B cell (primary cell): ENCODE measurements at places on chromosomes 2 and 18. TPM values are rescaled to one million over a fixed set of nuclear protein-coding genes. Genes with fewer than 3 reads are reported as not detected.

Gene SERPINB12
- polyA plus RNA-seq: not detected in 2 replicates

Gene ACMSD
- polyA plus RNA-seq: not detected in 2 replicates

Gene DAW1
- not detected in 2 replicates for polyA plus RNA-seq

GRCh38 chr2:70797506-70797905, 7.1 kb upstream of the FIGLA start:
- no peak for DNase-seq

- DNase-seq: no peak
Measured at GRCh38 chr2:1081451-1082225, 131.0 kb downstream of the SNTG2 start.

DNA sequence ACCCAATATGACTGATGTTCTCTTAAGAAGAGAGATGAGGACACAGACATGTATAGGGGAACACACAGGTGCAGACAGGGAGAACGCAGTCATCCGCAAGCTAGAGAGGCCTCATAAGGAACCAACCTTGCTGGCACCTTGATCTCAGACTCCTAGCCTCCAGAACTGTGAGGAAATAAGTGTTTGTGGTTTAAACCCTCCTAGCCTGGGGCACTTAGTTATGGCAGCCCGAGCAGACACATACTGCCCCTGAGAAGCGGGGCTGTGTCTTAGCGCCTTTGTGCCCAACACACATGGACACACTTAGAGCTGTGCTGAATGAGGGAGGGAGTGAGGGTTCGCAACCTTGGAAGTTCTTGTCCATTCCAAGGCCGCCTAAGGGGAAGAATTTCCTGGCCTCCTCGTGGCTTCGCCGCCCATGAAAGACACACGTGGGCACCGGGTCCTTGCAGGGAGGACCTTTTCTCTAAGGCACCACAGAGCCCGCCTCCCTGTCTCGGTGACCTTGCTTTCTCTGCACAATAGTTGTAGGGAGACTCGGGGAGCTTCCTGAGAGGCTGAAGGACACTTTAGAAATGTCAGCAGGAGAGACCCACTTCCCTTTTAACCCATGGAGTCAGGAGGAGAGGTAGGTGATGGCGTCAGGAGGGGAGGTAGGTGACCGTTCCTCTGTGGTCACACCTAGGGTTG, 224.5 kb upstream of the HDAC4 start:
- no peak for DNase-seq

- DNase-seq: no peak
Measured at GRCh38 chr18:75221897-75222296, 11.3 kb downstream of the TSHZ1 start.

- DNase-seq: no peak
Measured at GRCh38 chr2:45352506-45352905, 258.6 kb downstream of the SRBD1 start.

DNA sequence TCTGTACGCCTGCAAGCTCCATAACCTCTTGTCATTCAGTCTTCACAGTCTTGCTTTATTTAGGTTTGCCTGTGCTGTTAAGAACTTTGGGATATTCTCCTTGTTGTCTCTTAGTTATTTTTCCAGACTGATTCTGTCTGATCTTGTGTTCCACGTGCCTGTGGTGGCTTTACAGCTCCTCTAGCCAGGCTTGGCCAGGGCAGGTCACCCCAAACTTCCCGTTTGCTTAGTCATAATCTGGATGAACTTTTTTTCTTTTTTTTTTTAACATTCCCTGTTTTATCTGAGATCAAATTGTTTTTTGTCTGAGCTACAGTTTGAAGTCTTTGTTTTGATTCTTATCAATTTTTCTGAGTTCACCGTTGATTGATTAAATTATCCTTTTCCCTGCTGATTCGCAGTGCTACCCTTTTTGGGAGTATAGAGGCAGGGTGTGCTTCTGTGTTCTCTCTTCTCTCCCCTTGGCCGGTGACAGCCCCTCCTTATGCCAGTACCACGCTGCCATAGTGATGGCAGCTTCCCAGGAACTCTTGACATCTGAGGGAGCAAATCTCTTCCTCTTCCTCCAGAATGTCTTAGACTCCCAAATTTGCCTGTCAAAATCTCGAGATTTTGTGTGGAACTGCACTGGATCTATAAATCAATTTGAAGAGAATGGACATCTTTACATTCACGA, 2.5 kb downstream of the SP100 start:
- no peak for DNase-seq
